SJSA1 (cell line): ENCODE measurements at places on chromosomes 4 and X. TPM values are rescaled to one million over a fixed set of nuclear protein-coding genes. Genes with fewer than 3 reads are reported as not detected.

The AGTR2 gene
- not detected in 2 replicates for total RNA-seq

The EIF1AX gene
- 58.9 and 64.9 TPM in 2 replicates for total RNA-seq

The FAM184B gene
- total RNA-seq = not detected in 2 replicates

DNA sequence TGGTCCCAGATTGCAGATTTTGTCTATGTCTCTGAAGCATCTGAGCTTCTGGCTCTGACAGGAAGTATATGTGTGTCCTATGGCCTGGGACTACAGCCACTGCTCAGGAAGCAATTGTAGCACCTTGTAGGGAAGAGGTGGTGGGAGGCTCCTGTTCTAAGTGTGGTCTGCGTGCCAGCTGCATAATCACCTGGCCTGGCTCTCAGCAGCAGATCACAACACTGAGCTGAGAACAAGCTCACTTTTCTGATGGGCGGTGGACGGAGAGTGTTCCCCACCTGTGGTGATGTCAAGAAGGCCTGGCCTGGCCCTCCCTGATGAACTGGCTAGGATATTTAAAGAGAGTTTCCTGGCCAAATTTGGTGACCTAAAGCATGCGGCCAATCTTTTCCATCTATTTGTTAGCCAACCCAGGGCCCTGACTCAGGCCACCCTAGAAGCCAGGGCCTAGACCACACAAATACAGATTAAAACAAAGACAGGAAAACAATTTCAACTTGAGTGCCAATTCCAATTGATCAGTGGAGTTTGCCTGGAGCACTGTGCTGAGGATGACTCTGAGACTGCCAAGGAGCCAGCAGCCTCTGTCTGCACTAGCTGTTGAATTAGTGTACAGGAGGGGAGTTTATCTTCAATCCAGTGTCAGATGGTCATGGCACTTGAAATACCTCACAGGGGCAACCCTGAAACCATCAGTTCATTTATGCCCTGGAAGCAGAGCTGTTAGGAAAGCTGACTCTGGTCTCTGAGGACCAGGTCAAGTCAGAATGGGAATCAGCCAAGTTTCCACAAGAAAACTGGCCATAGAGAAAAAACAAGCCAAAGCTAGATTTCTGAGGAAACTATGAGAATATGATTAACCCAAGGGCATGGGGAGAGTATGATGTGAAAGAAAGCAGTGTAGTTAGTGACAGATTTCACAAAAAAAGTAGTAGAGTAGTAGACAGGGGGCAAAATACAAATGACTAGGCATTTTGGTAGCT, 47.4 kb downstream of the PRDM5 start:
- DNase-seq = no peak

The CT45A1 gene
- total RNA-seq = not detected in 2 replicates

- no peak for DNase-seq
Measured at GRCh38 chr4:182807767-182808548, 109.2 kb downstream of the DCTD start.

The FAM149A gene
- 0.42 TPM in 1 of 2 replicates, not detected in the other for total RNA-seq

- DNase-seq = no peak
Measured at GRCh38 chrX:55839485-55839884, 121.9 kb downstream of the RRAGB start.

DNA sequence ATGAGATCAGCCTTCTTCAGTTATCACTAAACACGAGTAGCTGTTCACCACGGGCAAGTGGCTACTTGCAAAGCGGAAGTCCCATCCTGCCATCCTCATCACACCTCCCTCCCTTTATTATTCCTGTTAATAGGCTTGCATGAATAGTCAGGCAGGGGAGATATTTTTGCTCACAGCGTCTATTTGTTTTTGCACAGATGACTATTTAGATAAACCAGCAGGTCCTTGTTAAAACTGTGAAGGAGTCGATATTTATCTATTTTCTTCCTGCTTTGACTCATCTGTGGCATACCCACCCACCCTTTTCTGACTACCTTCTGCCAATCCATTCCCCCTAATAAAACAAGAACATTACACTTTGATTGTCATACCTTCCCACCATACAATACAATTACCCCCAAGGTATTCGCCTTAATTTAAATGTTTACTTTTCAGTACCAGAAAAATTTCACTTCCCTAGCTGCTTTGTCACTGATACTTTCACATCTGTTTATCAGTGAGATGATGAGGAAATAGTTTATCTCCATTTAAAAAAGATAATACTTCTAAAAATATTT, 96.6 kb upstream of the BANK1 start:
- no peak for DNase-seq

The NLGN4X gene
- total RNA-seq = 0.53 and 1.2 TPM in 2 replicates

The XK gene
- 1.9 and 2.8 TPM in 2 replicates for total RNA-seq

DNA sequence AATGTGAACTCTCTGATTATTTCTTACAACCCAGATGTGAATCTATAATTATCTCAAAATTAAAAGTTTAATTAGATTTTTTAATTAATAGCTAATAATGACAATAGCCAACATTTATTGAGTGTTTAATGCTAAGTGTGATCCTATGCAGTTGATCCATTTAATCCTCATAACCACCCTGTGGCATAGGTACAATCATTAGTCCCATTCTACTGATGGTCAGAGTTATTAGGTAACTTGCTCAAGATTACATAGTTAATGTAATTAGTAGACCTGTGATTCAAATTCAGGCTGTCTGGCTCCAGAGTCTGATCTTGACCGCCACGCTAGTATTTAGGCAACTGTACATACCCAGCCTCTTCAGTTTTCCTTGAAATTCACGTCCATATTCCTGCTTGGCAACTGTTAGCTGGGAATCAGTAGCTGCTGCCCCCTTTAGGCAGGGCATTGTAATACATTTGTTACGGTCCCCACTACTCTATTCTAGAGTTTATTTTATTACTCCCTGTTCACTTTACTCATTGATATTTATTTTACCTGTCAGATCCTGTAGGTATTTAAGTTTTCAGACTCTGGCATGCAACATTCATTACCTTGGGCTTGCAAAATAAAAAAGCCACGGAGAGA, 20.6 kb upstream of the TEC start:
- DNase-seq = no peak

GRCh38 chr4:86970447-86971354, 35.9 kb downstream of the AFF1 start:
- no peak for DNase-seq

DNA sequence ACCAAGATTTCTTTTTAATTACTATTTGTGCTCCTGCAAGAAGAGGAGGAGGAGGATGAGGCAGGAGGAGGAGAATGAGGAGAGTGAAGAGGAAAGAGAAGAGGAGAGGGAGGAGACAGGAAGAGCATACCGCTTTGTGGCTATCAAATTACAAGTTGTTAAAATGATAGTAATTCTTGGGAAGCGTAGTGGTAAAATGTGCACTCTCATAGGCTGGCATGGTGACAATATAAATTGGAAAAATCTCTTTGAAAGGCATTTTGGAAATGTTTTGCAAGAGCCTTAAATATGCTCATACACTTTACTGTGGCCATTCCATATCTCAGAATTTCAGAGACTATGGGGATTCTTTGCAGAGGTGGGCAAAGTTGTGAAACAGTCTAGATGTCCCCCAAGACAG, 53.2 kb downstream of the MXRA5 start:
- DNase-seq = no peak

The DOCK11 gene
- total RNA-seq = 9.5 and 14.8 TPM in 2 replicates

The FMR1NB gene
- not detected in 2 replicates for total RNA-seq

- DNase-seq = no peak
Measured at GRCh38 chrX:31872007-31872406, 800.2 kb upstream of the FTHL17 start.

The ATOH1 gene
- total RNA-seq = not detected in 2 replicates

The LETM1 gene
- total RNA-seq = 13.1 and 18.6 TPM in 2 replicates

DNA sequence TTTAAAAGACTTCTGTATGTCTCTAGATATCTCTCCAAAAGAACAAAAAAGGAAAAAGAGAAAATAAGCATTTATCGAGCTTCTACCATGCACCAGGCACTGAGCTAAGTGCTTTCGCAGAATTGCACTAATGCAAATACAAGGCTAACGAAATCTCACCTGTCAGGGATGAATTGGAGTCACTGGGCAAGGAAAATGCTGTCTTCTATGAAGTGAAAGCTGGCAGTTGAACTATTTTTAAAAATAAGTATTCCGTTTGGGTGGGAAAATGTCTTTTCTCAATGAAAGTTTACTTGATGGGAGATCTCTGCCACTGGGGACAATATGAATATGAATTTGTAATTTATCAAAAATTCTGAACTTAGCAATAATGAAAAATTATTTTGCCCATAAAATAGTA, 47.6 kb downstream of the COL25A1 start:
- DNase-seq = no peak

GRCh38 chr4:26647523-26648224, 63.8 kb downstream of the TBC1D19 start:
- DNase-seq = no peak

DNA sequence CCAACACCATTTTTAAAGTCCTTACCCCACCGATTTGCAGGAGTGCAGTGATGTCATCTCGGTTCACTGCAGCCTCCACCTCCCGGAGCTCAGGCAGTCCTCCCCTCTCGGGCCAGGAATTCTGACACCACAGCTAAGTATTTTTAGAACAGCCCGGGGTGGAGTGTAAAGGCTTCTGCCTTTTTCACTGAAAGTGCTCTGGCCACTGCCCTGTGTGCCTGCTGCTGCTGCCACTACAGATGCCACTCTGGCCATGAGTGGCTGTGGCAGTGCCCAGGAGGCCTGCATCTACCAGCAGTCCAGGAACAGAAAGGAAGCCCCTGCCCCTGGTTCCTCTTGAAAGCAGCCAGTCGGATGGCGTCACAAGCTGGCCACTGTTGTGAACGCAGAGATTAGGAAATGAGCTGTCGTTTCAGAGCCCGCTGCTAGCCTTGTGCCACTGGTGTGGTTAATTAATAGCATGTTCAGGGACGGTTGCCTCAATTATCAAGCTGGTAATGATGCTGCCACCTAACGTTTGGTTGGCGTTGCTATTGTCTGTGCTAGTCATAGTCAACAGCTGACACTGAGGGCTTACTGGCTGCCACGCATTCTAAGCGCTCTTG, 23.6 kb upstream of the TBC1D14 start:
- no peak for DNase-seq

DNA sequence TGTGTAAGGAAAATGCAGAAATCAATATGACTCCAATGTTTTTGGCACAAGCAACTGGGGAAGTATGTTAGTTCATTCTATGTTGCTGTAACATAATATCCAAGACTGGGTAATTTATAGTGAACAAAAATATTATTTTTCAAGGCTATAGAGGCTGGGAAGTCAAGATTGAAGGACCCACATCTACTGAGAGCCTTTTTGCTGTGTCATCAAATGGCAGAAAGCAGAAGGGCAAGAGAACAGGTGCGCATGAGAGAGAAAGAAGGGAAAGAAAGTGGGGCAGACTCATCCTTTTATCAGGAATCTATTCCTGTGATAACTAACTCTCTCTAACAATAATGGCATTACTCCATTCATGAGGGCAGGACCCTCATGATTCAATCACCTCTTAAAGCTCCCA, 237.2 kb downstream of the FAT4 start:
- DNase-seq = no peak

- DNase-seq = no peak
Measured at GRCh38 chr4:146534178-146534577, 12.4 kb upstream of the SLC10A7 start.

The SMR3B gene
- not detected in 2 replicates for total RNA-seq

The GABRA4 gene
- not detected in 2 replicates for total RNA-seq

The CXorf49 gene
- total RNA-seq = not detected in 2 replicates

GRCh38 chr4:162059656-162060055, 104.1 kb downstream of the FSTL5 start:
- DNase-seq = no peak

DNA sequence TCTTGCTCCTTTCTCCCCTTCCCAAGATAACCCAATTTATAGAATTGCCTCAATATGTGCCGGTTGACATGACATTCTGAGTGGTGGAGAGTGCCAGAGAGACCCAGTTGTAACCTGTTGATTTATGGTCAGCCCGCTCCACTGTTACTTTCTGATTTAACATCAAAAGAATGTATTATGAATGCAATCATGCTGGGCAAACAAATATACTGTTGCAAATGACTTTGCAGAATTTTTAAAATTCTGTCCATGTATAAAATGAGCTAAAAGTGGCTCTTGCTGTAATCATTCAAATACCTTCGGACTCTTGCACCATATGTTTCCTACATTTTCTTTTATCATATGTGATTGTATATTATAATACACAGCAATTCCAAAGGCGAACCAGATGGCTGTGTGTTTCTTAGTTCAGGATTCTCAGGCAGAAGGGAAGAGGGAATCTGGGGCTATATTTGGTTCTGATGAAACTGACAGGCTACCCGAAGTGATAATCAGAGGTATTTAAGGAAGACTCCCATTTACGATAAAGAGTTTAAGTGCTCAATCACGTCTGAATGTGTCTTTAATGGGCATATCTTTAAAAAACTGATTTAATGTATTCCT, 131.7 kb downstream of the CLCN4 start:
- no peak for DNase-seq

The HELQ gene
- 16.9 and 17.0 TPM in 2 replicates for total RNA-seq

The GLRA3 gene
- total RNA-seq = not detected in 2 replicates

The AKAP4 gene
- total RNA-seq = not detected in 2 replicates

The CT83 gene
- not detected in 2 replicates for total RNA-seq

GRCh38 chrX:11759461-11760311, 1.6 kb downstream of the MSL3 start:
- peak; percentile 72 for DNase-seq

DNA sequence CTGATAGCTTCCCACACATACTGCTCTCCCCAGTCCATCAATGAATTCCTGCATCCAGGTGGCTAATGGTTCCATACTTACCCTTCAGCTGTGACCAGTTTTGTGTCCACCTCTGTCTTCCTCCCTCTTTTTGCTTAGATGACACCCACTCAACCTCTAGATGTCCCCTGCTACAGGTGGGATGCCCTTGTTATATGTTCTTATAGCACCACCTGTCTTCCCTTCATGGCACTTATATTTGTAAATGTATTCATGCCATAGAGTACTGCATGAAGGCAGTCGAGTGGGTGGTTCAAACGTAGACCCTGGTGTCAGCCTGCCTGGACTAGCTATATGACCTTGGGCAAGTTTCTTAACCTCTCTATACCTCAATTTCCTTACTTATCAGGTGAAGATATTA, 6.5 kb upstream of the USP46 start:
- DNase-seq = peak; percentile 18

- DNase-seq = no peak
Measured at GRCh38 chr4:43243433-43244116, 351.1 kb downstream of the GRXCR1 start.

The FAM53A gene
- 0.39 TPM in 1 of 2 replicates, not detected in the other for total RNA-seq

GRCh38 chr4:99025506-99025905, 30.0 kb downstream of the METAP1 start:
- DNase-seq = no peak

DNA sequence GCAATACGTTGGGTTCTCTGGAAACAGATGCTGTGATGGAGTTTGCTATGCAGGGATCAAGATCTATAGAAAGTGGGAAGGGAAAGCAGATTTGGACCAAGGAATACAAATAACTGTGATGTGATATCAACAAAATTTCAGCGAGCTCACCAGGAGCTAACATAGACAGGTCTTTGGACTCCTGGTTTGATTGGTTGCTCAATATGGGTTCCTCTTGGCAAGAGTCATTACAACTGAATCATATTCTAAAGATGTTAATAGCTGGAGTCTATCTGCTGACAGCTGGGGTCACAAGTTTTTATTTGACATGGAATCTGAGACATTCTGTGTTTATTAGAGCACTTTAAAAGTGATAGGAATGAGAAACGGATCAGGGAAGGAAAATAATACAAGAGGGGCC, 637.6 kb upstream of the GNPDA2 start:
- no peak for DNase-seq

GRCh38 chr4:6557856-6558255, 17.1 kb upstream of the MAN2B2 start:
- DNase-seq = no peak

- DNase-seq = no peak
Measured at GRCh38 chr4:88280228-88280795, 4.0 kb downstream of the PPM1K start.

GRCh38 chrX:136733613-136734012, 47.1 kb downstream of the ARHGEF6 start:
- DNase-seq = no peak
